ENCODE measurements at places on chromosomes 13 and 19. TPM values are rescaled to one million over a fixed set of nuclear protein-coding genes. Genes with fewer than 3 reads are reported as not detected.

Gene AMH
- 19.8 TPM for total RNA-seq

Gene GRWD1
- total RNA-seq, result 130 TPM

Gene TSHZ3
- 3.1 TPM for total RNA-seq

Gene FAM83E
- 0.07 TPM for total RNA-seq

Gene NEK5
- 0.08 TPM for total RNA-seq

Gene KLF1
- 0.05 TPM for total RNA-seq

Gene ZNF560
- total RNA-seq, result not detected

Gene CEACAM19
- total RNA-seq, result 8.3 TPM

Gene FFAR3
- total RNA-seq, result not detected

Gene PSG6
- not detected for total RNA-seq

Gene GSX1
- total RNA-seq, result not detected

Gene LRRC25
- total RNA-seq, result not detected

Gene ETV2
- total RNA-seq, result 1.6 TPM

Gene BEST2
- total RNA-seq, result not detected

Gene TEX29
- not detected for total RNA-seq

Gene DIAPH3
- 6.7 TPM for total RNA-seq

Gene SELENOV
- total RNA-seq, result not detected

Gene SHISA7
- total RNA-seq, result 0.02 TPM

Gene SIGLEC5
- total RNA-seq, result not detected

Gene CRB3
- 3.0 TPM for total RNA-seq

Gene ZNF578
- total RNA-seq, result not detected

Gene NCR1
- total RNA-seq, result not detected

Gene PSENEN
- 335 TPM for total RNA-seq

Gene KLK12
- not detected for total RNA-seq

Gene CYP2F1
- not detected for total RNA-seq

Gene ERVV-1
- not detected for total RNA-seq

Gene PCDH17
- total RNA-seq, result not detected

All from A549 treated with CORT108297 at 1 μM for 4 hours (cell line).